KBM-7 (cell line): ENCODE measurements at places on chromosomes 7 and 10.
A peak's percentile ranks its signal among the peaks of the same experiment; 100 is the strongest.

DNA sequence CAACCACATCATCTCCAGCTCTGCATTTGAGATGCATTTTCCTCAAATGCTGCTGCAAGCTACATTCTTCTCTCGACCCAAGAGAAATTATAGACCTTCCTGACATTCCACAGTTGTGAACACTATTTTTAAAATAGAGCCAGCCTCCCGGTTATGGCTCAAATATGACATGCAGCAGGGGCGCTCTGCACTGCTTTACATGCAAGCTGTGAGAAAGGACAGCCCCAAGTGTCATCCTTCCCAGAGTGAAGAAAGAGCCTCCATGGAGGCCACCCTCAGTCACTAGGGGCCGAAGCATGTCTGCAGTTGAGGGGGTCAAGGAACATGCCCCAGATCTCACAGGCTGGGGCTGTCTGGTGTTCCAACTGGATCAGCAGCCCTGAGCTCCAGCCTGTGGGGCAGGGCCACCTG, 63.9 kb upstream of the CHST15 start:
- no peak for DNase-seq

GRCh38 chr10:96984541-96985131, 152.5 kb downstream of the LCOR start:
- peak; percentile 79 for DNase-seq

DNA sequence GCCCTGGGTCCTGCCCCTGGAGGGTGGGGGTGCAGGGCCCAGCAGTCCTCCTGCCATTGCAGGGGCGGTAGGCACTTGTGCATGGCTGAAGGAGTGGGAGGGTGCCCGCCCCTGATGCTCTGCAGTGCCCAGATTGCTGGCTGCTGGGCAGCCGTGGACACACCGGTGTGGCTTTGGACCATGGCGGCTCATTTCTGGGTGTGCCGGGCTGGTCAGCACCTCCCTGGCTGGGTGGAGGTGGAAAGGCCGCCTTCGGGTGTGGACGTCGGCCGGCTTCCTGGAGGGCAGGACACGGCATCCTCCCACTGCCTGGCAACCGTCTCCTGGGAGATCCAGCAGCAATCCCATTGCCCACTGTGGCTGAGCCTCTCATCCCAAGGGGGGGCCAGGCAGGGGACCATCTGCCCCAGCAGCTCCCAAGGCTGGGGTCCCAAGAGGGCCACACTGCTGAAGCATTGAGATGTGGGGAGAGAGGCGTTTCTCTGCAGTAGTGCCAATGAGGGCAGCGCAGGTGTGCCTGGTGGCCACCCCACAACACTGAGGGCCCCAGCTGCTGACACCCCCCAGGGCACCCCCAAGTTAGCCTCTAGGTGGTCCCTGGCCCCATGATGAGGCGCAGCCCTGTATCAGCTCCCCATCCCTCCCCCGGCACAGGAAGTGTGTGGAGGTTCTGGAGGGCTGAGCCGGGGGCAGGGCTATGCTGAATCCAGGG, 12.9 kb downstream of the TTYH3 start:
- no peak for DNase-seq

- no peak for DNase-seq
Measured at GRCh38 chr7:42392826-42393225, 155.8 kb upstream of the GLI3 start.

- DNase-seq = no peak
Measured at GRCh38 chr7:27930910-27931476, 191.0 kb downstream of the TAX1BP1 start.

DNA sequence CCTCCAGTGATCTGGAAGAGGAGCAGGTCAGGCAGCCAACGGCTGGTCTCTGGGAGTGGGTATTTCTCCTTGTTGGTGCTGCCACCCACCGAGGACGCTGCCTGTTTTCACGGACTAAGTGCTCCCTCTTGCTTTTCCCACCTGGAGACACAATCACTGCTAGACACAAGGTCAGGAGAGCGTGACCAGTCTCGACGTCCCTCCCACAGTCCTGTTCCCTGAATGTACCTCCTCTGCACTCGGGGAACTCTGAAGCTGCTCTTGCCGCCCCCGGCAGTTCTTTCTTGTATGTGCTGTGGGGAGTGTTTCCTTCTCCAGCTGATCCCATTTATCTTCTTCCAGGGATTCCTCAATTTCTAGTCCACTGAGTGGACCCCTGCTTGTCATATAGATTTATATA, 89.4 kb downstream of the CYTH3 start:
- no peak for DNase-seq

GRCh38 chr7:122520971-122521555, 177.9 kb downstream of the RNF133 start:
- no peak for DNase-seq

DNA sequence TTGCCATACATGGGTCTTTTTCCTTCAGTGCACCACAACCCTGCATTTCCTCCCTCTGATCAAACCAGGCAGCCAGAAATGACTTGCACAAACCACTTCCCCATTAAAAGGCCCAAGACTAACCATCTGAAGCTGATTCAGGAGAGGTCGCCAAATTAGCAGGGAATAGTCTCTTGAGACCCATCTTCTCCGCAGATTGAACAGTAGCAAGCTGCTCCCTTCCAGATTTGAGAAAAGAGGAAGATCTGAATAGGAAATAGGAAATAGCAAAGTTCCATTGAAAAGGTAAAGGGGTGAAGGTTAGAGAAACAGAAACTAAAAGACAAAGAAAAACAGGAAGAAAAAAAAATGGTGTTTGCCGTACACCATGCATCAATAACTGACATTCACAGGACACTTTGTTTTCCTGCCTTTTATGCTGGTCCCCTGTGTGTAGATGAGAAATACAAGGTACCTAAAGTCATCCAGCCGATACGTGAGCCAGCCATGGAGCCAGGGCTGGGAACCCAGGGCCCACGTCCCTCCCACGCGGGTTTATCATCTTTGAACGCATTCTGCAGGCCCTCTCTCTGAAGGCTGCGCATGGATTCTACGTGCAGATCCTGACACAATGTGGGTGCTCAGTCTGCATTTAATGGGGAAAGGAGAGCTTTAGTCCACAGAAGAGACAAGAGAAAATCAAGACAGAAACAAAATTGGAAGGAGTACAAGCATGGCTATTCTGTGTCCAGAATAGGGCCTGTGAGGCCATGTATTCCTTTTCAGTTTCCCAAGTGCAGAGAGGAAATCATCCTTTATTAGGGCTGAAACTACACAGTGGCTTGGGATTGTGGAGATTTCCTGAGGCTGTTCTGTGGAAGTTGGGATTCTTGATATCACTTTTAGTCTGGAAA, 268.4 kb upstream of the NPVF start:
- peak; percentile 71 for DNase-seq

GRCh38 chr10:26486304-26486703, 48.2 kb downstream of the APBB1IP start:
- DNase-seq = no peak

DNA sequence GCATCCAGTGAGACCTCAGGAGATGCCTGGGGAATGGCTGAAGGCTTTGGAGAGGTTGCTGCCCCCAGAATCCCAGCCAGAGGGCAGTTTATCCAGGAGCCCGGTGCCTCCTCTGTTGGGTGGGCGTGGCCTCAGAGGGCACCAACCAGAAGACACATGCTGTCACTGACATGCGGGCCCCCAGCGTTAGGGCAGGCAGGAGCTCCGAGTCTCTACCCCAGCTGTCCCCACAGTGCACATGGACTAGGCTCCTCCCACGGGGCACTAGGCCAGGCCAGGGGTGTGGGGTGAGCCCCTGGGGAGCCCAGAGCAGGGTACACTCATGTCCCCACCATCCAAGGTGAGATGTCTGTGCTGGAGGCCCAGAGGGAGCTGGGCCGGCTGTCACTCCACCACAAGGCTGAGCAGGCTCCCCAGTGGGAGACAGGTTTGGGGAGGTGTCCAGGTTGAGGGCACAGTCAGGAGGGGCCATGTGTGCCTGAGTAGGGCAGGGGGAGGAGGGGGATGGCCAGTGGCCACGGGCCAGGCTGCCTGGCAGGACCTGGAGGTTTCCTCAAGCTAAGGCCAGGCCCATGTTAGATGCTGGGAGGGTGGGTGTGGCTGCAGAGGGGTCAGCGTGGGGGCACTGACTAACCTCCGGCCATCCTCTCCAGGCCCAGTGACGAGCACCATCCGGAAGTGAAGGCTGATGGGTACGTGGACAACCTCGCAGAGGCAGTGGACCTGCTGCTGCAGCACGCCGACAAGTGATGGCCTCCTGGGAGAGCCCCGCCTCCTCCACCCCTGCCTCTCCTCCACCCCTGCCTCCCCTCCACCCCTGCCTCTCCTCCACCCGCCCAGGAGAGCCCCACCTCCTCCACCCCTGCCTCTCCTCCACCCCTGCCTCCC, 131.3 kb downstream of the FAM53B start:
- DNase-seq = peak; percentile 16

- no peak for DNase-seq
Measured at GRCh38 chr7:3272691-3273141, 28.3 kb upstream of the SDK1 start.

GRCh38 chr10:59325116-59325515, 37.2 kb downstream of the FAM13C start:
- DNase-seq = no peak

GRCh38 chr7:51316666-51317581, at the start of gene COBL:
COBL (minus strand) TSS chr7:51316809; CDS start chr7:51316633, 176 bp downstream.
- DNase-seq = no peak

- peak; percentile 14 for DNase-seq
Measured at GRCh38 chr10:133158756-133159610, 1.0 kb upstream of the KNDC1 start.

- DNase-seq = peak; percentile 31
Measured at GRCh38 chr10:10520491-10521385, 496.9 kb upstream of the CELF2 start.

DNA sequence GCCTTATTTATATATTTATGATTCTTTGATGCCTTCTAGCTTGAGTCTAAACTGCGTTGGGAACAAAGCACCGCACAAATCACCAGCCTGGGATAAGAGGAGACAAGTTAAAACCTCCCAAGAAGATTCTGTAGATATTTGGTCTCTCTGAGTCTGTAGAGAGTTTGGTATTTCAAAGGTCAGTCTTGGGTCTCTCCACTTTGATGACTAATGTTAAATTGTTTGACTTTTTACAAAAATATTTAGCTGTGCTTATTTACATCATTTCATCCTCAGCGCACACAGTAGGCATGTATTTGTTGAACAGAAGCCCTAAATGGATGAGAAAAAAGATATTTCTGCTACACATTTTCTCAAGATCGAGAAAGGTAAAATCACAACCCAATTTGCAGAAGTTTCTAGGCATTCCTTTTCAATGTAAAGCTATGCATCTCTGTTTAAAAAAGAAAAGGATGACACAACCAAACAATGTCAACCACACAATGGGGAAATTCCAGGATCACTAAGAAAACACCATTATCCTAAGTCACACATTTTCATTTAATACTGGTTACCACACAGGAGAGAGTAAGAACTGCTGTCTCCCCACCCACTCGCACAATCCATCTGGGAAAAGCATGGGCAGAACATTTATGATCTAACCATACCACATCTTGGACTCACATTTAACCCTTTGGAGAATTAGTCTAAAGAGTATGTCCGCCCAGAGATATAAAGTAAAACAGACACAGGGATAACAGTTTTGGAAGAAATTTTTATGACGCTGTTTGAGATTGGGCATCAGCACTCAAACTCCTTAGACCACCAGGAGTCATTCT, 4.4 kb downstream of the CDK6 start:
- no peak for DNase-seq

DNA sequence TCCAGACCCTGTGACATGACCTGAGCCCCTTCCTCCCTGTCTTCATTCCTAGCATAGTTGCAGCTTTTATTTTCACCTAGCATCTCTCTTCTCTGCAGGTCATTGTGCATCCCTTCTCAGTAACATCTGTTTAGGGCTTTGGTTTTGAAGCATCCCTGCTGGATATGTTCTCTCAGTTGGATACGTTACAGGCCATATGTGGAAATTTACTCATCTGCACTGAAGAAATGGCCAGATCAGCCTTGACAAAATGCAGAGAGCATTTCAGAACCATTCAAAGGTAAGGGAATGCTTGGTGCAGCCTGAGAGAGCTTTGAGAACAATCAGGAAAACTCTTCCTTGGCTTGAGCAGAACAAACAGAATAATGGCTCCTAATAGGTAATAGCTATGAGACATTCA, 647.0 kb downstream of the KCNMA1 start:
- DNase-seq = no peak

DNA sequence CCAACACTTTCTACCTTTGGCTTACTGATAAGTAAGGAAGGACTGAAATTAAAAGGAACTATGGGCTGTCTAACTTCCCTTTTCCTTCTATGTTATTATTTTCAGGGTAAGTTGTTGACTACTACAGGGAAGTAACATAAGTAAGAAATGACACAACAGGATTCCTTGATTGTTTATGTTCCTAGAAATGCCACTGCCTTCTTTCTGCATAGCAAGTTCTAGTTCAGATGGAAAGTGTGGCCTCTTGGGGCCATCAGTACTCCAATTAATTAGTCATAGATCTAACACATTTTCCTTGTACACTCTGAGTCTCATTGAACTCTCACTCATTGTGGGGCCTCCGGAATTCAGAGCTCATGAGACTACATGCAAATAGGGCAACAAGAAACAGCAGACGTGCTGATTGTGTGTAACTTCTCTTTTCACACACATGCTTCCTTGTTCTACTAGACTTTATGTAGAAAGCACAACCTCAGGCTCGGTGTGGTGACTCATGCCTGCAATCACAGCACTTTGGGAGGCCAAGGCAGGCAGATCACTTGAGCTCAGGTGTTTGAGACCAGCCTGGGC, 35.3 kb upstream of the HIBADH start:
- DNase-seq = peak; percentile 73

DNA sequence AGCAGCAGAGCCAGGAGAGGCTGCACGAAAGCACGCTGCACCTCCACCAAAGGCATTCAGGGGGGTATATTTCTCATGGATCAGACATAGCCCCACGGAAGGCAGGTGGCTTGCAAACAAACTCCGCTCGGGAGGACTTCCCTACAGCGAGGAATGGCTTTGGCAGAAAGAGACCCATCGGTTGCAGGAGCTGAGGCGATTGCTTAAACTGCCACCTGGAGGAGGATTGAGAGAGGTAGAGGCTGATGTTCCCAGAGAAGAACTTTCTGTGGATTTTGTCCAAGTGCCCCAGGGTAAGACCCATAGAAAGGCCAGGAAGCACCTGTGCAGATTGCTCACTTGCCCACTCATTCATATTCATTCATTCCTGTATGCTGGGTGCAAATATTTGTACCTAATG, 89.1 kb downstream of the NEUROD6 start:
- DNase-seq = no peak
